Osteoblast (primary cell): ENCODE measurements at places on chromosomes 12 and 14. TPM values are rescaled to one million over a fixed set of nuclear protein-coding genes. Genes with fewer than 3 reads are reported as not detected.

Gene OXA1L
- total RNA-seq = 55.0 and 62.8 TPM in 2 replicates

Gene ATG14
- 21.7 and 24.5 TPM in 2 replicates for total RNA-seq

DNA sequence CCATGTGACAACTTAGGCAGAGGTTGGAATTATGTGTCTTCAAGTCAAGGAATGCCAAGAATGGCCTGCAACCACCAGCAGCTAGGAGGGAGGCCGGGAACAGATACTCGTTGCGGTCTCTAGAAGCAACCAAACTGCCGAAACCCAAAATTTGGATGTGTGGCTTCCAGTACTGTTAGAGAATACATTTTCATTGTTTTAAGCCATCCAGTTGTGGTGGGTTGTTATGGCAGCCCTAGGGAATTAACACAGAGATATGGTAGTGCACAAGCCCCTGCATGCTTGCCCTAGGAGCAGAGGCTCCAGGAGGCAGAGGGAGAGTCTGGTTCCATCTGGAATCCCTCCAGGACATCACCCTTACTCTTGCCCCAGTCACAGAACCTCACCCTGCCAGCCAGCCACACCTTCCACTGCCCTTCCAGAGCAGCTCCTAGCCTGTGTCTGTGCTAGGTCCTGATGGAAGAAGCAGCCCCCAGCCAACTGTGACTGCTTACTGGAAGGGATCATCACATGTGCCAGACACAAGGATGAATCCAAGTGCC, 19.5 kb downstream of the PITPNM2 start:
- no peak for DNase-seq

Gene ZNF26
- 20.3 and 22.1 TPM in 2 replicates for total RNA-seq

GRCh38 chr12:26630546-26631027, 202.4 kb downstream of the ITPR2 start:
- peak; percentile 39 for DNase-seq

- DNase-seq = no peak
Measured at GRCh38 chr12:26791301-26791791, 41.6 kb downstream of the ITPR2 start.

Gene ZC3H14
- 72.2 and 74.6 TPM in 2 replicates for total RNA-seq

DNA sequence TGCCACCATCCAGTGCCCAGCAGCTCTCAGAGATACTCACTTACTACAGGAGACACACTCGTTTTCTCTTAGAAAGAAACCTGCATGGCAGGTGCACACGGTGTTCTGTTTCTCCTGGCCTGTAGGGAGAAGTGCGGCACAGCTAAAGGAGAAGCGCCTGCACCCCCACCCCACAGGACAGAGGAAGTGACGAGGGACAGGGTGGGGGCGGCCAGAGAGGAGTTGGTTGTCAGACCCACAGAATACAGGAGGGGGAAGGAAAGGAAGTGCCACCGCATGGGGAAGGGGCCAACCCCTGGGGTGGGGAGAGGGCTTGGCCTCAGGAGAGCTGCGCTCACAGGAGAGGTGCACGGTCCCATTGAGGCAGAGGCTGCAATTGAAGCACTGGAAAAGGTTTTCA, 8.8 kb downstream of the TNFRSF1A start:
- DNase-seq = no peak

DNA sequence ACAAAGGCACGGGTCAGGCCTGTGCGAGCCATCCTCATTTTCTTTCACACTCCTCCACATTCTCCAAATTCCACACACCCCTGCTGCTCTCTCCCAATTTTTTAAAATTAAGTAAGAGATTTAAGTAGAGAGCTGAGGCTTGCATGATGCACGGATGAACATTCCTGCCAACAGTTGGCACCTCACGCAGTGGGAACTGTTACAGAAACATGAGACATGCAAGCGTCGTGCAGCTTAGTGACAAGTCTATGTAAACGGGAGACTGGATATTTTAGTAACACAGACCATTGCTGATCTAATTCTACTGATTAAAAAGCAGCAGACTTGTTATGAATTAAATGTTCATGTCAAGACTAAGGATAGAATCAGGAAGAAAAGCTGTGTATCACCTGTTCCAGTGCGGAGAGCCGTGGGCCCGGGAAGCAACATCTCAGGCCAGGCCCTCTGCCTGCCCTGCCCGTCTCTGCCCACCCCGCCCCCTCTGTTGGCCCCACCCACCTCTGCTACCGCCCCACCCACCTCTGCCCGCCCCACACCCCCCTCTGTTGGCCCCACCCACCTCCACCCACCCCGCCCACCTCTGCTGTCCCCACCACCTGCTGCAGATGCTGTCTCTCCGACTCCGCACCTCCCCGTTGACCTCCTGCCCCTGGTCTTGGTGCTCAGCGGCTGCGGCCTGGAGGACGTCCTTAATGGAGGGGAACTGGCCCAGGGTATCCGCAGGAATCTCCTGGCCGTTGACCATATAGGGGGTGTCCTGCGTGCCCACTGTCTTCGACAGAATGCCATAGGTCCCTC, 21.2 kb downstream of the GOLGA3 start:
- DNase-seq = peak; percentile 73

GRCh38 chr12:60501124-60501729, 905.4 kb downstream of the SLC16A7 start:
- DNase-seq = no peak

Gene SDR9C7
- total RNA-seq = not detected in 2 replicates

DNA sequence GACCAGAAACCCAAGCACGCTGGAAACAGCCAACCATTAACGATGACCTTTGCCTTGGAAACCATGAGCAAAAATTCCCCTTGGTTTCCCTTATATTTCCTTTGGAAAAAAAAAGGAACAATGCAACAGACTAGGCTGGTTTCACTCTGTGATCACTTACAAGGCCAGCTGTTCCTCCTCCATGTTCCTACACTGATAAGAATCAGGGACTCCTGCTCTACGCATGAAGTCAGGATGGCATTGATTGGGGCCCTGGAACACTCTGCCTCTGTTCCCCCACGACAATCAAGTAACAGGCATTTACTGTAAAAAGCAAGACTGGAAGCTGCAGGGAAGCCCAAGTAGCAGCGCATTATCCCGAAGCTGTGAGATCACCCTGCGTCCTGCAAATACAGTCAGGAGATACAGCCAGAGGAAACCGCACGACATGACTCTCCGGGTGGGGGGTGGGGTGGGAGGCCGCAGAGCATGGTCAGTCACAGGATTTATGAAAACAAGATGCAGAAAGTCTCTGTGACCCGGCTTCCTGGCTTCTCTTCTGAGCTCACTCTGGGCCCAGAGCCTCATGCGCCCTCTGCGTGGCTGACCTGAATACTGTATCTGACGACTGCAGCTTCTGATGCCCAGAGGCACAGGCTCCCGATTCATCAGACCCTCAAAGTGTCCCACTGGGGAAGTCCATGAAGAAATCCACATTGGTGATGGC, 31.1 kb downstream of the SSH1 start:
- DNase-seq = peak; percentile 92

- DNase-seq = no peak
Measured at GRCh38 chr12:107374161-107374840, 281.0 kb upstream of the CRY1 start.

DNA sequence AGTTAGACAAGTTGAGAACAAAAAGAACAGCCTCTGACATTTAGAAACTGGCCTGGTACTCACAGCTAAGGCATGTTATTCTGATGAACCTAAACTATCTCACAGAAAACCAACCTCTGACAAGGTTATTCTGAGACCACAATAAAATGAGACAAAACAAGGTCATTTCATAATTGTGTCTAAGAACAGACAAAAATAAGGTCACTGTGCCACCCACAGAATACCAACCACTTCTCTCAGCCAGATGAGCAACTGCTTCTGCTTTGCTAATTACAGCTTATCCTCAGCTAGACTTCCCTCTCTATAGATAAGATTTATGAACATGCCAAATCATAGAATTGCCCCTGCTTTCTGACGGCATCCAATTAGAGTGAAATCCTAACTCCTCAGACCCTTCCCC, 52.2 kb upstream of the CRACR2A start:
- DNase-seq = peak; percentile 25
